COLO829 (cell line): ENCODE measurements at places on chromosomes 1 and 21.

- DNase-seq, result no peak
These were observed 44.9 kb downstream of the SYNJ1 start for GRCh38 chr21:32682696-32683474.

- DNase-seq, result no peak
These were observed 16.8 kb downstream of the RIPK4 start for GRCh38 chr21:41750051-41750450.

DNA sequence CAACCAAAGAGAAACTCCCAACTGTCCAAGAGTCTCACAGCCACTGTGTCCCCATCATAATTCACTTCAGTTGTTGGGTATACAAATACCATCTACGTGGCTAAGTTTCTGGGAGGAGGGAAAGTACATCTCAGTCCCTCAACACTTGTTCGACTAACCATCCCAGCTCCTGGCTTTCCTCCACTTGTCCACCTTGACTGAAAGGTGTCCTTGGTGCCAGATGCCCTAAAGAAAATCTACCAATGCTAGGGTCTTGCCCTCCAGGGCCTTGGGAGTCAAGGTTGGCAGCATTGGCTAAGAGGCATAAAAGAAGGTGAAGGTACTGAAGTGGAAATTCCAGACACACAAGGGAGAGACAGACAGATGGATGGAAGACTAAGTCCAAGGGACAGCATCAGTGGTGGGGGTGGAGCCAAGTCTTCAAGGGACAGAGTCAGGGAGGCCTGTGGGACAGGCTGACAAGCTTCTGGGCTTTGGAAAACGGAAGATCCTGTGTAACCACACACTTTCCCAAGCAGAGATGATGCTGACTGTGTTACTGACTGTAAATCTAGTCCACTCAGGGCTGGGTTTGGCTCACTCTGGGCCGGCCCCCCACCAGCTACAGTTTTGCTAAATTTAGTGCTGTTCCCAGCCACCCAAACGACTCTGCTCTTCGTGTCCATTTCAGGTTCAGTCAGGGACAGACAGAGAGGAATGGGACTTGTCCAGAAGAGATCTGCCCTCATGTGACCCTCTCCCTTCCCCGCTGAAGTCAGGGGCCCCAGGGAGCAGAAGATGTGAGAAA lies 60.1 kb downstream of the CD34 start:
- no peak for DNase-seq

DNA sequence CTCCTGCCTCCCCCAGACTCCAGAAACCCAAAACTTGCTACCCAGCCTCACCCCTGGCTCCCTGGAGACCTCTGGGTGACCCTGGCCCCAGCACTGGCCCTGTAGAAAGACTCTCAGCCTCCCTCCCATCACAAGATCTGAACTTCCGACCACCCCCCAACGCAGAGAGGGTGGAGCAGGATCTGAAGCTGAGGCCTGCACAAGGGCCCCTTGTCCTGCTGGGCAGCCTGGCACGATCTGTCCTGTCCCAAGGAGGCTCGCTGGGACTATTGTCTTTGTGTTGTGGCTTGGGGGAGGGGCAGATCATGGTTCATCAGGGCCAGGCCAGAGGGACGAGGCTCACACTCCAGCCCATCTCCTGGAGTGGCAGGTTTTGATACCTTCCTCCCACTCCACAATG lies 20.0 kb downstream of the PHLDA3 start:
- no peak for DNase-seq

GRCh38 chr1:89794406-89794805 lies 26.4 kb upstream of the LRRC8D start:
- DNase-seq, result no peak

- peak; percentile 83 for DNase-seq
These were observed 1.4 kb upstream of the FOXD2 start for GRCh38 chr1:47436304-47436978.

DNA sequence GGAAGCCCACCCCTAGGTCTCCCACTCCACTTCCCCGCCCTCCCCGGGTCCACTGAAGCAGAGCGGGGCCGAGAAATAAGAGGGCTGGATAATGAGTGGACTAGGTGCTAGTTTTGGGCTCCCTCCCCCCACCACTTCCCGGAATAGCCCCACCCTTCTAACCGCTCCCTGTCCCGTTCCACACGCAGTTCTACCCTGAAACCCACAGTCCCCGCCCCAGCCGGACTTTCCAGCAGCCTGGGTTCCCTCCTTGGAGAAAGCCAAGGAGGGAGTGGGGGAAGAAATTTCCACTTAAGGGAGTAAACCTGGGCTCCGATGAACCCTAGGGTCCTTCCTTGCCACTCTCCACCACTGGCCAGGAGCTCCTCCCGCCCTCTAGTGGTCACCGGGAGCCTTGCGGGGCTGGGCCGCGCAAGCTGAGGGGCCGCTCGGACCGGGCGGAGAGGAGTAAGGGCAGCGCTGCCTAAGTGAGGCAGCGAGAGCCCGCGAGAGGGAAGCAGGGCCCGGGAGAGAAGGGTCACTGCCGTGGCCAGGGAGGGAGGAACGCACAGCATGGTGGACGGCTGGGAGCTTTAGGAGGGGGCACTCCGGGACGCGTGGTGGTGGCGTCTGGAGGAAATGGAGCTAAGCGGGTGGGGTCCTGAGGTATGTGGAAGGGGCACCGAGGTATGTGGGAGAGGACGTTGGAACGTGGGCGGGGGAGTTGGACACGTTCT lies 14.3 kb downstream of the THBS3 start:
- DNase-seq, result peak; percentile 91

GRCh38 chr1:182784556-182785171 lies 4.9 kb upstream of the NPL start:
- peak; percentile 61 for DNase-seq

DNA sequence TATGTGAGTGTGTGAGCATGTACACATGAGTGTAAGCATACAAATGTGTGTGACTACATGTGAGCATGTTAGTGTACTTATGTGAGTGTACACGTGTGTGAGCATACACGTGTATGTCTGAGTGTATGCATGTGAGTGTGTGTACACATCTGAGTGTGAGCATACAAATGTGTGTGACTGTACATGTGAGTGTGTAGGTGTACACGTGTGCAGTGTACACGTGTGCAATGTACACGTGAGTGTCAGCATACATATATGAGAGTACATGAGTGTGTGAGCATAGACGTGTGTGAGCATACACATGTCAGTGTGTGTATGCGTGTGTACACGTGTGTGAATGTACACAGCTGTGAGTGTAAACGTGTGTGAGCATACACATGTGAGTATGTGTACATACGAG lies 170.6 kb downstream of the HUNK start:
- no peak for DNase-seq

- no peak for DNase-seq
These were observed 48.2 kb downstream of the NEK2 start for GRCh38 chr1:211627259-211627658.

- DNase-seq, result no peak
These were observed 153.6 kb downstream of the OLFM3 start for GRCh38 chr1:101843160-101843559.

GRCh38 chr1:178937695-178938094 lies 66.8 kb upstream of the ANGPTL1 start:
- DNase-seq, result no peak

DNA sequence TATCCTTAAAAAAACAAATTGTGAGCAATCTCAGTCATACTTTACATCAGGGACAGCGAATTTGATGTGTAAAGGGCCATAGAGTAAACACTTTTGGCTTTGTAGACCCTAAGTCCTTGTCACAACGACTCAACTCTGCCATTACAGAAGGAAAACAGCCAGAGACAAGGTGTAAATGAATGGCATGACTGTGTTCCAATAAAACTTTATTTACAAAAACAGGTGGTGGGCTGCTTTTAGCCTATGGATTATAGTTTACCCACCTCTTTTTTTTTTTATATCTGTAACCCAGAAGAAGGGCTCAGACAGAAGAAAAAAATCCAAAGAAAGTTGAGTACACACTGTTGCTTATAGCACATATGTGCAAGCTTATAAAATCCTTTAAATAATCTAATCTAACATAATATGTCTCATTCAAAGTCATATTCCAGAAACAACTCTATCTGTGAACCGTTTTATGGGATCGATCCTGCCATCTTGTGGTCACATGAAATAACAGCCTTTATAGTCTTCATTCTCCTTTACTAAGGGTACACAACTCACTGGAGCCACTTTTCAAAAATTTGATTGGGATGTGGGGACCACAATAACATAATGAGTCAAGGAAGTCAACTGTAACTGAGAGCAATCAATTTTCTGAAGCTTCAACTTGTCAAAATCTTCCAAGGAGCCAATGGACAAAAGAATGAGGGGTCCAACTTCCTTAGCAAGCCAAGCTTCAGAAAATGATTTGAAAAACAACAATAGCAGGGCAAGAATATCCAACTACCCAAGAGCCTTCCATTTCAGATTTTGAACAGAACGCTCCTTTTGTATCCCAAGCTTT lies 142.2 kb upstream of the KRTAP19-8 start:
- DNase-seq, result peak; percentile 54

DNA sequence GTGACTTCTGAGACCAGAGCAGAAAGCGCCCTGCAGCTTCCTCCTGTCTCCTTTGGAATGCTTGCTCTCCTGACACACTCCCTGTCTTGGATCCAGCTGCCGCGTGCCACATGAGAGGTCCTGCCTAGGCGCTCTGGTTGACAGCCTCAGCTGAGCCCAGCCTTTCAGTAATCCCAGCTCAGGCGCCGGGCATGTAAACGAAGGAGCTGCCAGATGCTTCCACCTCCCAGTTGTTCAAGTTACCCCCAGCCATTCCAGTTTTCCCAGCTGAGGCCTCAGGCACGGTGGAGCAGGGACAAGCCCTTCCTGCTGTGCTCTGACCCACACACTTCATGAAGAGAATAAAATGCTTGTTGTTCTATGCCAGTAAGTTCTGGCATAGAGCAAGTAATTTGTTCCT lies 14.3 kb upstream of the CD34 start:
- DNase-seq, result peak; percentile 61

GRCh38 chr1:77925956-77926355 lies 37.5 kb downstream of the NEXN start:
- DNase-seq, result no peak
